ENCODE measurements at places on chromosomes 11 and 22.

DNA sequence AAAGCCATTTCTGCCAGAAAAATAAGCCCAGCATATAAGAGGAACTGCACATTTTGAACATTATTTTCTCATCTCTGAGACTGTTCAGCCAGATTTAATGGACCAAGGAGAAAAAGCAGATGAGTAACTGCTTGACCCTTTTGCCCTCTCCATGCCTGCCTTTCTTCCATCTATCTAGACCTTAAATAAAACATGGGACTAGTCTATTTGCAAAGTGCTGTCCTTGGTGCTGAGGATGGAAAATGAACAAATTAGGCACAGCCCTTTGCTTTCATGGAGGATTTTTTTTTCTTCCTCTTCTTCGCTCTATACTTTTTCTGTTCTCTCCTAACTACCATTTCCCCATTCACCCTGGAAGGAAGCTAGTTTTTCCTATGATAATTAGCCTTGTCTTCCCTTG, 361.3 kb downstream of the GRM5 start:
- H3K36me3 ChIP-seq, result no peaks in the 10 kb centered on the region
- no peaks in the 10 kb centered on the region for H3K27me3 ChIP-seq
- no peak overlapping the region for H3K27ac ChIP-seq
- H3K4me3 ChIP-seq, result no peak overlapping the region
- H3K4me1 ChIP-seq, result no peaks in the 10 kb centered on the region

DNA sequence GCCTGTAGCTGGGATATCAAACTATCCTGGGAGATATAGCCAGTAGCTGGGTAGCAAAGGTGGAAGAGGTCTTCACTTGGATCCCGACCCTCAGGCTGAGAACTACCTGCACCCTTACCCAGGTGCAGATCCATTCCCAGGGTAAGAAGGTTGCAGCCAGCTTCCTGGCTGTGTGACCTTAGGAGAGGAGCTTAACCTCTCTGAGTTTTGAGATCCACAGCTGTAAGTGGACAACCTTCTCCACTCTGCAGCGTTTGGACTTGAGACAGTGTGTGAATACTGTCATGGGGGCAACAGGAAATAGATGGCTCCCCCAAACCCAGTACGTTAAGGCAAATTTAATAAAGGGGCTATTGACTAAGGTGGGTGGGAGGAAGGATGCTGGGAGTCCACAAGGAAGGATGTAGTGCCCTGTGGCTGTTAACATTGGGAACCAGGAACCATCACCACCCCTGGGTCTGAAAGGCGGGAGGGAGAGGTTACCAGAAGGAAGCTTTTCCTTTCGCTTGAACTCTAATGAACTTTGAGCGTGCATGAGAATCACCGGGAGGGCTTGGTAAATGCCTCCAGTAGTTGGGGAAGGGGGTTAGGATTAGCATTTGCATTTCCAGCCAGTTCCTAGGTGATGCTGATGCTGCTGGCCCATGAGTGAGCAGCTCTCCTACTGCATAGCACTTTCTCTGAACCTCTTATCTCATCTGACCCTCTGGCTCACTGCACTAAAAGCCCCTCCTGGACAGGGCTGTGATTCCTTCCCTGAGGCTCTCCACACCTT, 24.4 kb downstream of the SGSM1 start:
- DNase-seq, result no peak
- H3K27me3 ChIP-seq, result no peaks in the 10 kb centered on the region
- H3K4me3 ChIP-seq, result no peak overlapping the region
- H3K36me3 ChIP-seq, result peaks cover 14% of the 10 kb centered on the region
- H3K4me1 ChIP-seq, result no peaks in the 10 kb centered on the region

GRCh38 chr11:70661761-70662501, 263.6 kb downstream of the CTTN start:
- peak overlapping the region; percentile 55 for H3K4me3 ChIP-seq
- peaks cover 57% of the 10 kb centered on the region for H3K4me1 ChIP-seq
- H3K36me3 ChIP-seq, result peaks cover 5% of the 10 kb centered on the region
- no peak for DNase-seq
- peak overlapping the region; percentile 40 for H3K27ac ChIP-seq

DNA sequence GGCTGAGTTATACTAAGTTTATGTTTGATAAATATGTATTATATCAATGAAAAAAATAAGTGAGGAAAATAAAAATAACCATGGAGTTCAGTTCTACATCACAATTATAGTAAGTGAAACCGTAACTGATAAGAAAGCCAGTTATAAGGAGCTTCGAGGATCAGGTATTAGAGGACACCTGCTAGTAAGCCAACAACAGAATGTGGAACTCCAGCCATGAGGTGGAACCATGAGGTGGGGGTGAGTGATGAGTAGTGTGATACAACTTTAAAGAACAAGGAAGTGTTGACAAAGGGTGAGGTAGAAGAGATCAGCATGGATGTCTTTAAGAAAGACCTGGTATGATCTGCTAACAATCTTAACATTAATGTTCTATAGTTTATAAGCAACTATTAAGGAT, 452.9 kb downstream of the GUCY1A2 start:
- H3K27ac ChIP-seq, result no peak overlapping the region
- no peaks in the 10 kb centered on the region for H3K27me3 ChIP-seq
- H3K4me1 ChIP-seq, result no peaks in the 10 kb centered on the region
- no peak for DNase-seq
- H3K36me3 ChIP-seq, result no peaks in the 10 kb centered on the region

DNA sequence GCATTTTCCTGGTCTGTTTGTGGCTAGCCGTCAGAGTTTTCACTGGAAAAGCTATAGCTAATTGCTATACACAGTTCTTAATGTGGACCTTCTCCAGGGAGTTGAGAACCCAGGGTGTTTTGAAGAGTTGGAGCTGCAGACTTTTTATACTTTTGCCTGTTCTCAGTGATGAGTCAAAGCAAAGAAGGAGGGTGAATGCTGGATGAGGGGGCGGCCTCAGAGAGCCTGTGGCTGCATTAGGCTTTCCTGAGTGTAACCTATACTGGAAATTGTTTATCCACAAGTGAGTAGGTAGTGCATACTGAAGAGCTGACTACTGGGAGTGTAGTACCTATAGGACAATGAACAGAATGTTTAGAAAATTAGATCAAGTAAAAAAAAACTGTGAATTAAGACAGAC, 79.7 kb upstream of the HORMAD2 start:
- peaks cover 16% of the 10 kb centered on the region for H3K4me1 ChIP-seq
- no peak overlapping the region for H3K4me3 ChIP-seq
- peaks cover 12% of the 10 kb centered on the region for H3K36me3 ChIP-seq
- no peak for DNase-seq
